ENCODE measurements at places on chromosomes 2 and 18. TPM values are rescaled to one million over a fixed set of nuclear protein-coding genes. Genes with fewer than 3 reads are reported as not detected.

DNA sequence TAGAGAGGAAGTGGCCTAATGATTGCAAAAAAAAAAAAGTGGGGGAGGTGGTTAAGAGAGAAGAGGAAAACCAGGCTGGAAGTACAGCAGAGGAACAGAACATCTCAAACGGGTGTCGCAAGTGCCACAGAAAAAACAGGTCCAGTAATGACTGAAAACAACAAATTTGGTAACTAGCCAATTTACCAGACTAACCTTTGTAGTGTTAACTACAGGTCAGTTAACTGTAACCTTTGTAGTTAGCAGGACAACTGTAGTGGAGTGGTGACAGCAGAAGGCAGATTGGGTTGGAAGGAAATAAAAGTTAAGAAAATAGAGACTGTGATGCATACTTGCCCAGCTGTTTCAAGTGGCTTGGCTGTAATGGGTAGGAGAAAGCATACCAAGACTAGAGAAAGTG lies 91.4 kb upstream of the CHST9 start:
- no peak for DNase-seq
- no peaks in the 10 kb centered on the region for H3K36me3 ChIP-seq
- no peaks in the 10 kb centered on the region for H3K27me3 ChIP-seq
- H3K4me1 ChIP-seq = no peaks in the 10 kb centered on the region

- H3K4me1 ChIP-seq = peaks cover 16% of the 10 kb centered on the region
- DNase-seq = no peak
- H3K4me3 ChIP-seq = no peak overlapping the region
- H3K27me3 ChIP-seq = no peaks in the 10 kb centered on the region
- no peak overlapping the region for H3K27ac ChIP-seq
Measured at GRCh38 chr2:3189076-3189591, 188.5 kb downstream of the EIPR1 start.

The SLC40A1 gene
- 47.7 TPM for total RNA-seq

The HAAO gene
- total RNA-seq = 12.7 TPM

- no peaks in the 10 kb centered on the region for H3K27me3 ChIP-seq
- H3K4me1 ChIP-seq = no peaks in the 10 kb centered on the region
- DNase-seq = no peak
- no peaks in the 10 kb centered on the region for H3K36me3 ChIP-seq
Measured at GRCh38 chr2:149213764-149214493, 116.5 kb upstream of the LYPD6 start.

The LRATD1 gene
- 29.4 TPM for total RNA-seq

The NRBP1 gene
- 92.1 TPM for total RNA-seq
